ENCODE measurements at places on chromosomes 12 and 14.

DNA sequence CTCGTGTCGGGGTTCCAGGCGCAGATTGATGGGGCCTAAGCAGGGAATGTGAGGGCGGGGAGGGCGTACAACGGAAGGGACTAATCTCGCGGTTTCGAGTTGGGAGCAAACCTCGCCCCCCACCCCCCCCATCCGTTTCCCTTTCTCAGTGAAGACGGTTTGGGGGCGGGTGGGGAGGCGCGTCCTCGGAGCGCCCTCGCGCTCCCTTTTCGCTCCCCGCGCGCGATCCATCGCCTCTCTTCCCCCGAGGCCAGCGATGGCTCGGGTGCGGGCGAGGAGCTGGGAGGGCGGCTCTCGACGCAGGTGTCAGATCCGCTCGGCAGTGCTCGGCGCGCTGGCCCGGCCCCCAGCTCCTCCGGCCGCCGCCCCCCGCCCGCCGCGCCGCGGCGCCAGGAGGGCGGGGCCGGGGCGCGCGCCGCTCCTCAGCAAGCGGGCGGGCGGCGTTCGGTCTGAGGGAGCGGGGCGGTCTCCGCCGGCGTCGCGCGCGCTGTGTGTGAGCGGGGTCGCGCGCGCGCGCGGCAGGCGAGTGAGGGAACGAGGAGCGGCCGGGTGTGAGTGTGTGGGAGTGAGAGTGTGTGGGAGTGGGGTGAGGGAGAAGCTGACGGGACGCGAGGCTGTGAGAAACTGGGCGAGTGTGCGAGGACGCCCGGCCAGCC is at the start of gene RIMKLB:
Gene RIMKLB, plus strand, starts transcription at position 516 of the 656 bp plus-strand sequence. CDS start 15,876 bp downstream, outside the sequence.
- peak; percentile 57 for DNase-seq

DNA sequence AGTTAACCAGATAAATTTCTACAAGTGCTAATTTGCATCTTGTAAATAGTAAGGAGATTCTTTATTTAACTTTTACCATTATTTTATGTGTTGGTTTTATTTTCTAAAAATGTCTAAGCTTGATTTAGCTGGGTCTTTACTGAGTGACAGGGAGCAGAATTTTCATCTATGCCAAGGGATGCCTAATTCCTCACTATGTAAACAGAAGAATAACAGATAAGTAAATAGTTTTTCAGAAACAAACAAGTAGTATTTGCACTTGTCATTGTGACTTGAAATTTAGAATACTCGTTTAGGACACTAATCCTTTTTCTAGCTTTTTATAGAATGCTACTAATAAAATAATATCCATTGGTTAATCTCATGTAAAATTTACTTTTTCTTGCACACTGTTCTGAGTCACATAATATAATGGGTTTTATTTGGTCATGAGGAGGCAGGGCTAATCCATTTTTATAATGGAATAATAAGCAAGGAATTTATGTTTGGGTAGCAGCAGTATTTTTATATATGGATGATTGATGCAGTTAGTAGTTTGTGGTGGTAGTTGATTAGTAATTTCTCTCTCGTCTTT is 746.5 kb downstream of the SLC6A15 start:
- no peak for DNase-seq

GRCh38 chr12:4216187-4216927 is 57.2 kb upstream of the CCND2 start:
- DNase-seq: no peak

DNA sequence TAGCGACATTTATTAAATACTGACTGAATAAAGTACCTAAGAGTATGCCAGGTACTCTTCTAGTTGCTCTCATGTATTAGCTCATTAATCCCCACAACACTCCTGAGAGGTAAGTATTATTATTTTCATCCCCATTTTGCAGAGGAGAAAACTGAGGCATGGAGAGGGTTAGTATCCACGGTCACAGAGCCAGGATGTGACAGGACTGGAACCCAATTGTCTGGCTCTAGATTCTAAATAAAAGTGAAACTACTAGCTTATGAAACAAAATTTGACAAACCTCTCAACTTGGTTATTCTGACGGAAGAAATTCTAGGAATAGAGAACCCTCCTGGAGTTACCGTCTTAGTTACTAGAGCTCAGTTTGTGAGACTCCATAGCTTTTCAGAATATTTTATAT is 112.2 kb downstream of the CHST11 start:
- no peak for DNase-seq

- no peak for DNase-seq
Observed at GRCh38 chr12:46858368-46858767, 32.6 kb upstream of the SLC38A4 start.

DNA sequence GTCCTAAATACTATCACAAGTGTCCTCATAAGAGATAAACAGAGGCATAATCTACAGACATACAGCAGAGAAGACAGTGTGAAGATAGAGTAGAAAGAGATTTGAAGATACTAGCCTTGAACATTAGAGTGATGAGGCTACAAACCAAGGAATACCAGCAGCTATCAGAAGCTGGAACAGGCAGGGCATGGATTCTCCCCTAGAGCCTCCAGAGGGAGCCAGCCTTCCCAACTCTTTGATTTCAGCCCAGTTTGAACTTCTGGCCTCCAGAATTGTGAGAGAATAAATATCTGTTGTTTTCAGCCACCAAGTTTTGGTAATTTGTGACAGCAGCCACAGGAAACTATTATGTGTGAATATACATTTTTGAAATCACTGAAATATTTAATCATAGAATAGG is 47.2 kb downstream of the CCDC91 start:
- no peak for DNase-seq

DNA sequence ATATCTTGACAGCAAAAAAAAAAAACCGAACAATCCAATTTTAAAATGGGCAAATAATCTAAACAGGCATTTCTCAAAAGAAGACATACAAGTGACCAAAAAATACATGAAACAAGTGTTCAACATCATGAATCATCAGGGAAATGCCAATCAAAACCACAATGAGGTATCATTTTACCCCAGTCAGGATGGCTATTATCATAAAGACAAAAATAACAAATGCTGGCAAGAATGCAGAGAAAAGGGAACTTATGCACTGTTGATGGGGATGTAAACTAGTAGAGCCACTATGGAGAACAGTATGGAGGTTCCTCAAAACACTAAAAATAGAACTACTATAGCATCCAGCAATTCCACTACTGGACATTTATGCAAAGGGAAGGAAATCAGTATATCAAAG is 448.2 kb downstream of the RGS6 start:
- no peak for DNase-seq
